ENCODE measurements at places on chromosomes 7 and 10. TPM values are rescaled to one million over a fixed set of nuclear protein-coding genes. Genes with fewer than 3 reads are reported as not detected.

CPN1 gene
- not detected for total RNA-seq

GPR146 gene
- 4.1 TPM for total RNA-seq

LIPJ gene
- not detected for total RNA-seq

IL15RA gene
- total RNA-seq = 12.4 TPM

GNAT3 gene
- not detected for total RNA-seq

AGAP9 gene
- total RNA-seq = 6.5 TPM

JAKMIP3 gene
- 0.08 TPM for total RNA-seq
